ENCODE measurements at places on chromosomes 4 and X.

DNA sequence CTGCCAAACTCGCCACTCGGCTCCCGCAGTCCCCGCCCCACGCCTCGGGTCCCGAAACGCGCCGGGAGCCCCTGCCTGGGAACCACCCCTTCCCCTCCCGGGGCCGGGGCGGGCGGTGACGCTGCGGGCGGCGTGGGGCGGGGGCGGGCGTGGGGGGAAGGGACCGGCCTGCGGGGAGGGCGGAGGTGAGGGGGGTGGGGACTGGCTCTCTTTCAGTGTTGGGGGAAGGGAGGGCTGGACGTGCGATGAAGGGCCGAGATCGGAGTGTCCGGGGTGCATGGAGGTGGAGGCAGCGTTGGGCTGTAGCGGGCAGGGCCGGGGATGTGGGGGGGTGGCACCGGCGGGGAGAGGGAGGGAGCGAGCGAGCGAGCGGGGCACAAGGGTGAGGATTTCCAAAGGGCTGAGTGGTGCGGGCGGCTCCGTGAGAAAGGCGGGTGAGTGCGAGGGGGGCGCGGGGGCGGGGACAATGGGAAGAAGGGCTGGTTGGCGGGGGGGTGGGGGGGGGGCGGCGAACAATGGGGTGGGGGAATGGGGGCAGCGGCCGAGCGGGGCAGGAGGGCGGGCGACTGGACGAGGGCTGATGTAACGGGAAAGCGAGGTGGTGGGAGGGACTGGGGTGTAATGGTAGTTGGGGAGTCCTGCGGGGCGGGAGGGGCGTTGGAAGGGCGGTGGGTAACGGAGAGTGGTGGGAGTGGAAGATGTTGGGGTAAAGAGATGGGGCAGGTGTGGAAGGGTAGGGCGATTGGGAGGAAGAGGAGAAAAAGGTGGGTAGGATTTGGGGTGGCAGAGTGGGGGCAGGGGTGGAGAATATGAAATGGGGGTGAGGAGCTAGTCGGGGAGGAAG is 578 bp downstream of the DCUN1D4 start:
- no peak for DNase-seq

- DNase-seq, result no peak
Measured at GRCh38 chr4:27790911-27791310, 930.3 kb downstream of the STIM2 start.

DNA sequence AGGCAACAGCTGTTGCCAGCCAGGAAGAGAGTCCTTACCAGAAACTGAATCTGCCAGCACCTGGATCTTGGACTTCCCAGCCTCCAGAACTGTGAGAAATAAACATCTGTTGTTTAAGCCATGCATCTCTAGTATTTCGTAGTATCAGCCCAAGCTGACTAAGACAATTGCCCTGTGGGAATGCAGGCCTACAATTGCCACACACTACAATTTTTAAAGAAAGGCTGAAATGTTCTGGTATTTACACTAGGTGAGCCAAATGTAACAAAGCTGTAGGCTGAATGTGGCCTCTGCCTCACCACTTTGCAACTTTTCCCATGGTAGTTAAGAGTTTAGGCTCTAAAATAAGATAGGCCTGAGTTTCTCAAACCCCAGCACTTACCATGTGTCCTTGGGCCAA is 59.1 kb downstream of the SPATA18 start:
- DNase-seq, result no peak

DNA sequence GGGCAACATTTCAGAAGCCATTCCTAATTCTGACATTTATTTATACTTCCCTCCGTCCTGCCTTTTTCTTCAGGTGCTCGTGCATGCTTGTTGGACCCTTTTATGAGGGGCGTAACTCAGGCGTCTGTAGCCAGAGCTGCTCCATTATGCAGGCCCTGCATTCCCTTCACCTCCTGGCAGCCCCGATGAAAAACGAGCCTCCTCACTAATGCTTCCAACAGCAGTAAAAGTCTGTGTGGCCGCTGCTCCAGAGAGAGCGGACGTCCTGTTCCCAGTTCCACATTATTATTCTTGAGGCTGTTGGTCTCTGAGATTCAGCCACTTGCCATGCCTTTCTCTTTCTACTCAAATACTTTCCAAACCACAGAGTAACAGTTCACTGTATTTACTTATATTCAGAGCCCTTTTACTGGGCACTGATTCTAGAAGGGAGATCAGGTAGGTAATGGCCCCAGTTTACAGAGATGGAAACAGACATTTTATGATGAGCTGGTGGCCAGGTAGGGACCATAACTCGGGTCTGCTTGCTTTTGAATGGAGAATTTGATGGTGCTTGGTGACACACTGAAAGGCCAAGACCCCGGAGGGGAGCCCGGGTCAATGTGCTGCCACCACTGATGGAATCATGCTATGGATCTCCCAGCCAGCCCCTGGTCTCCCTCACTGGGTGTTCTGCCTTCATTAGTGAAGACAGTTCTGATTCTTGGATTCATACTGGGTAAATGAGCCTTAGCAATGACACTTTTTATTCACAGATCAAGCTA is 101.0 kb downstream of the GATB start:
- no peak for DNase-seq

DNA sequence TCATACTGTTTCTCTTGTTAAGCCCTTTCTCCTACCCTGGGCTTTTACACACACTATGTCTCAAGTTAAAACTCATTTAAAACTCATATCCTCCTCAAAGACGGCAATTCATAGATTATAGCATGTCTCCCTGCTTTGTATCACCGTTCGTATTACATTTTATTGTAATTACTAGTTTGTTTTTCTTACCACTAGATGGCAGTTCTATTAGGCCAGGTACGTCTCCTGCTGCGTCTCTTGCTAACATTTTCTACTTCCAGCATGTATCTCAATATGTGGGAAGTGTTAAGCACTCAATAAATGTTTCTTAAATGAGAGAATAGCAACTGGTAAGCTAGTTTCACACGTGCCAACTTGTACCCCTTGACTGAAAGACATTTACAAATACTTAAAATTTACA is 450.3 kb upstream of the PCDH7 start:
- no peak for DNase-seq

DNA sequence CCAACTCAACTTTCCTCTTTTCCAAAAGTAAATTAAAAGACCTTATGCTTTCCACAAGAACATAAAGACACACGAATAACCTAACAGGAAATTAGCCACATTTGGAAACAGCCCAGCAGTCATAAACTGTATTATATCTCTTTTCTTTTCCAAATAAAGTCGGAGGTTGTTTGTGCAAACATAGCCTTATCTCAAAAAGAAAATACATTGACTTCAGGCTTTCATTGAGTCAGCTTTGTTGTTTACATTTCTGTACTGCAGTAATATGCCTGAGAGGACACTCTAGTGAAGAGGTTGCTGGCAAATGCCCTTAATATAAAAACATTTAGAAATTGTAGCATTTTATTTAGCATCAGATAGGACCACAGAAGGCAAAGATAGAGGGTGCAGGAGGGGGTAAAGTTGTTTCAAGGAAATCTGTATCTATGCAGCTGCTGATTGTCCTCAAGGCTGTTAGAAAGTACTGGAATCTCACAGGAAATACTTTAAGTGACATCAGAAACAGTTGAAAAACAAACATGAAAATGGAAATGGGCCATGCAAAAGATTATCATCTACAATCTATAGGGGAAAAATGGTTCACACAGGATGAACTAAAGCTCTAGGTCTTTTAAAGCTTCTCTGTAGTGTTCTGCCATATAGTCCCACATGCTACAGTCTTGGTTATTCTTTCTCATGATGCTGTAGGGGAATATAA is 14.5 kb downstream of the LNX1 start:
- no peak for DNase-seq

DNA sequence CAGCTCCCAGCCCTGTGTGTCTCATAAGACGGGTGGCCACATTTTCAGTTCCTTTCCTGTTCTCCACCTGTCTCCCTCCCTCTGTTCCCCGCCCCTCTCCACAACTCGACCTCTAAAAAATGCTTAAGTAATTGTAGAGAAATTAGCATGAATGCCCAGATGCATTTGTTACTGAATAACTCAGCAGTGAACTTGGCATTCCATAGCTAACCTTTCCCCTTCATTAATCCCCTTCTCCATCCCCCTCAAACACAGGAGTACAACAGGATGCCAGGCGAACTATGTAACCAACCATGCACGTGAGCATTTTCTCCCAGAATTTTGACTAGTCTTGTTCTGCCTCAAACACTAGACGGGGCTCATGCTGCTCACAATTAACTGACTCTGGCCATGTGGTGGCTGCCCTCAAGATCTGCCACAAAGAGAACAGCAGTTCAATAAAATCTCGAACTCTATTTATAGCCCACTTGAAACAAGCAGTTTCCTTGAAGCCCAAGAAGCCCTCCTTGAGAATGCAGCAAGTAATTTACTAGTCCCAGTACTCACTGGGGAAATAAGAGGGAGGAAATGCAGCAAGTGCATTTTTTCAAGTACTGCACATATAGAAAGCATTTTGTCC is 351.2 kb downstream of the ARHGAP24 start:
- DNase-seq, result no peak

GRCh38 chrX:96425200-96425599 is 259.4 kb upstream of the DIAPH2 start:
- DNase-seq, result no peak

Data from stimulated activated naive CD8-positive, alpha-beta T cell treated with anti-CD3 and anti-CD28 coated beads, Interleukin-15, amount 100 ng/mL, for 72 hours (primary cell).